Right renal cortex interstitium (tissue), 3 donors: ENCODE measurements at places on chromosomes 7 and 10. TPM values are rescaled to one million over a fixed set of nuclear protein-coding genes. Genes with fewer than 3 reads are reported as not detected.

Gene NCF1
- polyA plus RNA-seq: 1.7 TPM

DNA sequence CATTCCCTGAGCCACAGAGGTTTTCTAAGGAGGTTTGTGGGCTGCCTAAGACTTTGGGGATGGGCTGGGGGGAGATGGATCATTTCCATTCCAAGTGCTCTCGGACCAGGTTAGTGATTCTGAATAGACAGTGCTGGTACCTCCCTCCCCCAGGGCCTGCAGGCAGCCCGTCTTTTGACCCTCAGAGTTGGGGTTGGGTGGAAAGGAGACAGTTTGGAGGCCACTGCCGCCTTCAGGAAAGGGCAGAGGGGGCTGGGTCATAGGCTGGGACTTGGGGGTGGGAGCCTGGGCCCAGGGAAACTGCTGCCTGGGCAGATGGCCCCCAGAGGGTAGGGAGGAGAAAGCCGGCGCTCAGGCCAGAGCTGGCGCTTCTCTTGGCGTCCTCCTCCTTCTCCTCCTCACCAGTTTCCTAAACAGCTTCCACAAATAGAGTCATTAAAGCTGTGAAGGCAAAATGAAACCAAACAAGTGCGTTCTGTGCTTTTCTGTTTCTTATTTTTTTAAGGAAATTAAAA lies 4.4 kb downstream of the UNC5B start:
- no peak for DNase-seq

DNA sequence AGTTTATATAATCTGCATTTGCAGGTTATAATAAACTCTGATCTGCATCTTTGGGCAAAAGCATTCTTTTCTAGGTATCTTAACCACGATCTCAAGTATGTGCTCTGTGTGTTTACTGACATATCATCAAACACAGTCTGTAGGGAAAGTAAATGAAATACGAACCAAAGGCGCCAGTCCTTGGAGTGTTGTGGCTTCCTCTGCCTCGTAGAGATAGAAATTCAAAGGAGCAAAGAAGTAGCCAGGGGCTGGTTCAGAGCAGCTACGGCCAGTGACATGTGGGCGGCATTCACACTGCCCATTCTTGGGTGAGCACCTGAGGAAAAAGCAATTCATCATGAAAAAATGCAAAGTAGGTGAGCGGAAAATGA lies 38.7 kb downstream of the LAMB4 start:
- no peak for DNase-seq

Gene ACBD7
- polyA plus RNA-seq: 7.1 TPM

DNA sequence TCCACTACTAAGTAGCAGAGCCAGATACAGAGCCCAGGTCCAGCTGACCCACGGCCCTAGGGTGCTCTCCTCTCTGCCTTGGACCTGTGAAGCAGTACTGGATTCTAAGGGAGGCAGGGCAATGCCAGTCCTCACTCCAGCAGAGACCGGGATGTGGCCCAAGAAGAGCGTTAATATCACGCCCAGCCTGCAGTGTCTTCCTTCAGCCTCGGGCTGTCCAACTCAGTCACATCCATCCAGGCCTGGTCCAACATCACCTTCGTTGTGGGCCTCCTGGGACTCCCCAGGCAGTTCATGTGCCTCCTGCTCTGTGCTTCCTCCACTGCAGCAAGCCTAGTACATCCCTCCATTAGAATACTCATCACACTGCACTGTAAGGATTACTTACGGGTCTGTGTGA lies 114.5 kb downstream of the GRID1 start:
- no peak for DNase-seq

Gene CPVL
- 68.7 TPM for polyA plus RNA-seq

DNA sequence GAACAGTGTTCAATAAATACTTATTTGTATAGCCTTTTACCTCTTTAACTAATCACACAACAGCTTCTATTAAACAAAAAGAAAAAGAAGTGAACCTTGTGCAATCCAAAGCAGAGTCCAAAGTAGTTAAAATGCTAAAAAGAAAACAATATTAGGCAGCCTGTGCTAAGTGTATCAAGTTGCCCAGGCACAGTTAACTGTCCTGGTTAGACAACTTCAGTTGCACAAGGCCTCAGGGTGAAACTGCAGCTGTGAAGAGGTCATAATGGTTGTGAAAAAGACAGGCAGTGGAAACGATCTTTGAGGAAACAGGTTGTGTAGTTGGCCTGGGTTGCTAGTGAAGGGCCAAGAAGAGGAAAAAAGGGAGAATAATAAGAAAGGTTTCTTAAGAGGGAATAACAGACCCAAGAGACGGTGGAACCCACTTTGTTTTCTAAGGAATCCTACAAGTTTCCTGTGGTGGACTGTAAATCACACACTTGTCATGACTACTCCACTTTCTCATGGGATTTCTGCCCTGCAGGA lies 6.0 kb upstream of the CROT start:
- peak; percentile 19 for DNase-seq

- no peak for DNase-seq
Measured at GRCh38 chr10:110147961-110148360, 59.4 kb upstream of the MXI1 start.

Gene MKI67
- polyA plus RNA-seq: 47.5 TPM

DNA sequence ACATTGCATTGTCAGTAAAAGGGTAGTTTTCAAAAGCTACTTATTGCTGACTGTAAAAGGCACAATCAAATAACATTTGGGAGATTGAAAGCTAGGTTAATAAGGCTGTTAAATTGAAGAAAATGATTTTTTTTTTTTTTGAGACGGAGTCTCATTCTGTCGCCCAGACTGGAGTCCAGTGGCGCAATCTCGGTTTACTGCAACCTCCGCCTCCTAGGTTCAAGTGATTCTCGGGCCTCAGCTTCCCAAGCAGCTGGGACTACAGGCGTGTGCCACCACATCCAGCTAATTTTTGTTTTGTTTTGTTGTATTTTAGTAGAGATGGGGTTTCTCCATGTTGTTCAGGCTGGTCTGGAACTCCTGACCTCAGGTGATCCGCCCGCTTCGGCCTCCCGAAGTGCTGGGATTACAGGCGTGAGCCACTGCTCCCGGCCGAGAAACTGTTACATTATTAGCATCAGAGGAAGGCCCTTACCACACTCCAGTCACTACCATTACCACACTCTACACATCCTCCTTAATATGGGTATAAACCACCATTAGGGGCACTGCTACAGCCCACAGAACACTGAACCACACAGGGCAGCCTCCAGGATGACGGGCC lies 1.0 kb downstream of the CYP51A1 start:
- no peak for DNase-seq

DNA sequence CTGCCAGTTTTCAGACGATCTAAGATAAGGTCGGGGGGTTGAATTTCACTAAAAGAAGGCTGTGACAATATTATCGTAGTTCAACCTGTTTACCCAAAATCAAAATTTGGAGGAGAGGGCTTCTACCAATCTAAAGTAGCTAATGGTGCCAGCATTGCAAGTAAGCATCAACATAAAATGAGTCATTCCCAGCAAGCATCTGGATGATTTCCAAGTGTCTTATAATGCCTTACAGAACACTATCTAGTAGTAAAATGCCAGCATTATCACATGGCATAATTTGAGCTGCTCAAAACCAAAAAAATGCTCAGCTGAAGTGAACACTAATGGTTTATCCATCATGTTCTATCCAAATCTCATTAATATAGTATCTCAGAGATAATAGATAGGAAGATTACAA lies 1193.9 kb downstream of the DNAJB9 start:
- no peak for DNase-seq

Gene PARD3
- 87.3 TPM for polyA plus RNA-seq

Gene NKX2-3
- not detected for polyA plus RNA-seq

- no peak for DNase-seq
Measured at GRCh38 chr7:30479202-30480120, 877 bp upstream of the NOD1 start.

DNA sequence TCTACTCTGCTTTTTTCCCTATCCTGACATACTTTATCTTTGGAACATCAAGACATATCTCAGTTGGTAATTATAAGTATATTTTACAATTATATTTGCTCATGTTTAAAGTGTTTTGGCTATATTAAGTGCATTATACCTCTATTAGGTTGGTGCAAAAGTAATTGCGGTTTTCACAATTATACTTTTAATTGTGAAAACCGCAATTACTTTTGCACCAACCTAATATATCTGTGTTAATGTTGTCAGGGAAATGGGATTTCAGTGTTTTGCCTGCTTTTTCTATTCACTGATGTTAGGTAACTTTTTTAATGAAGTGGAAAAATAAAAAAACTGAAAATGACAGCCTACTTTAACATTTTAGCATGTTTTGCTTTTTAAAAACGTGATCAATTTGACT lies 11.6 kb downstream of the SLC26A4 start:
- DNase-seq: no peak

GRCh38 chr7:7799138-7799537 lies 80.7 kb upstream of the RPA3 start:
- no peak for DNase-seq

Gene ANXA11
- 144 TPM for polyA plus RNA-seq

Gene RAB18
- polyA plus RNA-seq: 151 TPM

- DNase-seq: no peak
Measured at GRCh38 chr10:6136215-6137201, 47.7 kb downstream of the RBM17 start.

- no peak for DNase-seq
Measured at GRCh38 chr10:49091450-49092210, 23.7 kb downstream of the VSTM4 start.
